Stimulated activated CD4-positive, alpha-beta T cell treated with anti-CD3 and anti-CD28 coated beads, Interleukin-2, amount 100 ng/mL, for 4 hours (primary cell): ENCODE measurements at places on chromosomes 1 and 21.

DNA sequence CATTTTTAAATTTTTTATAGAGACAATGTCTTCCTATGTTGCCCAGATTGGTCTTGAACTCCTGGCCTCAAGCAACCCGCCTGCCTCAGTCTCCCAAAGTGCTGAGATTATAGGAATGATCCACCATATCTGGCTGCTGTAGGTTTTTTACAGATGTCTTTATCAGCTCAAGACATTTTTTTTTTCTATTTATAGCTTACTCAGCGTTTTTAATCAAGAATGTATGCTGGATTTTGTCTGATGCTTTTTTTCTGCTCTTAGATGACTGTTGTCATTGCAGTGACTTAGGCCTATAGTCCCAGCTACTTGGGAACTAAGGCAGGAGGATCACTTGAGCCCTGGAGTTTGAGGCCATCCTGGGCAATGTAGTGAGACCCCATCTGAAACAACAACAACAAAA lies 72.5 kb downstream of the POFUT2 start:
- DNase-seq, result no peak

DNA sequence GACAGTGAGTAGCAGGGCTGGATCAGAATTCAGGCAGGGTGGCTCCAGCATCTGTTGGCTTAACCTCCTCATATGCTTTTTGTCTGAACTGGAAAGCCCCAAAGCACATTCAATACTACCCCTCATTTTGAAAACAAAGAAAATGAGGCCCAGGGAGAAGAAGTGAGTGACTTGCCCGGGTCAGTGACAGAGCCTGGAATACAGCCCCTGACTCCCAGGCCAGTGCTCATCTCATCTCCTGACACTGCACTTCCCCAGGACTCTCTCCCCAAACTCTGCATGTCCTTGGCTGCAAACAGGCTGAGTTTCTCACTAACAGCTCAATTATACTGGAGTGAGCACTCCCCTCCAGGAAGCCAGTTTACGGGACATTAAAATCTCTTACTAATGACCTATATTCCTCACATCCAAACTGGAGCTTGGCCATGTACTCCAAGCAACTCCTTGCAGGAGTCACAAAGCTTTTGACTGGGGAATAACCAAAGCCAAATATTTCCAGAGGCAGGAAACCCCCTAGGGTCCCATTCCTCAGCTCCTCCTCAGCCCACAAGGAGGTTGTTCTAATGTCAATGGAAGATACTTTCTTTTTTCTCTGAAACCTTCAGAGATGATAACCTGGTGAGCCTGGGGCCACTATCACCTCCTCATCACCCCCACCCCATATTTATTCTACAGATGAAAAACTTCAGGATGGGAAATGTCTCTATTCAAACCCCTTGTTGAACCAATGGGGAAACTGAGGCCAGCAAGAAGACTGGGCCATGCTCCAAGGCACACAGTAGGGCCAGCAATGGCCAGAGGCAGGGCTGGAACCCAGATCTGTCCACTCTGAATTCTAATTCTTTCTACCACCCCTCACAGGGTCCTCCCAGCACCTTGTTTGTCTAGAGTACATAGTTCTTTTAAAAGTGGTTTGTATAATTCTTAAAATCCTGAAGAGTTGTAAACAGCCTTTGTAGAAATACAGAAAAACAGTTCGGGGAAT lies 127.0 kb downstream of the PLPP3 start:
- no peak for DNase-seq

DNA sequence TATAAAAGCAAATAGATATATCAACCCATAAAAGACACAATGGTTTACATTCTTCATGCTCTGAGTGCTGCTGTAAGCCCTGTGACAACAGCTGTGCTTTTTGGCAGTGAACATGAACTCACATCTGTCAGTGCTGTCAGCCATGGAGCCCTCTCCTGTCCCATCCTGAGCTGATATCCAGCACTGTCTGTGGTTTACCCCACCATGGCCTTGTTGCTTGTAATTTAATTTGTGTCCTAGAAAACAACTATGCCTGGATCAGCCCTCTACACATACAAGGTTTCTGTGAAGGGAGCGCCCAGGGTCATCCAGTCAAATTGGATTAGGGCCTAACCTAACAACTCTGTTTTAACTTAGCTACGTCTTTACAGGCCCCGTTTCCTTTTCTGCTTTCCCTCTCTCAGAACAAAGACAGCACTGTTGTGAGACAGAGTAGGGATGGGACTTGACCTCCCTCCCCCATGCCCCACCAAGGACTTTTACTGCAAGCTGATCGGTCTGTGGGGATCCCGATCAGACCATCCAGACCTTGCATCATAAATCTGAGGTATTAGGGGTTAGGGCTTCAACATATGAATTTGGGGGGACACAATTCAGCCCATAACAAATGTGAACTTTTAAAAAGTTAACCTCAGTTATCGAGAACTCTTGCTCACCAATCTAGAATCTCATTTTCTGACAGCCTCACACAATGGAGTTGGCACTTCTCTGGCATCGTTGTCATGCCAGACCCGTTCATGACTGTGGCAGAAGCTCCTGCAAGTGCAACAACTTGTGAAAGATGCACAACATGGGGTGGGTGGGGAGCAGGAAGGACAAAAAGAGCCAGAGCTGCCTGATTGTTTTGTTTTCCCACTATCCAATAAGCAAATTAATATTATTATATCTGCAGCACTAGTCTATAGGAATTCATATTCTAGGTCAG lies 16.4 kb upstream of the SLC44A3 start:
- no peak for DNase-seq

DNA sequence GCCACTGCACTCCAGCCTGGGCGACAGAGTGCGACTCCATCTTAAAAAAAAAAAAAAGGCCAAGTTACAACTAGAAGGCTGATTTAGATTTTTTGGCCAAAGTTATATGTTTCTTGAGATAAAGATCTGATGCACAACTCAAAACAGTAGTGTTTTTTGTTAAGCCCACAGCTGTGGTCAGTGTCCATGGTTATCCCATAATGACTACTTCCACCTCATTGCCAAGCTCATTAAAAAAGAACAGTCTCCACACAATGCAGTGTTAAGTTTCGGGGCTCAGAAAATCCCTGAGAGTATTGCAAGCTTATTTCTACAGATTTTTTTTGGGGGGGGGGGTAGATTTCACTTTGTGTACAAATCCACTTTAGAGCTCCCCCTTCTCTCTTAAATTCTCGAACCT lies 120.5 kb downstream of the RUNX1 start:
- DNase-seq, result no peak
